ENCODE measurements at places on chromosomes 6 and 20.

DNA sequence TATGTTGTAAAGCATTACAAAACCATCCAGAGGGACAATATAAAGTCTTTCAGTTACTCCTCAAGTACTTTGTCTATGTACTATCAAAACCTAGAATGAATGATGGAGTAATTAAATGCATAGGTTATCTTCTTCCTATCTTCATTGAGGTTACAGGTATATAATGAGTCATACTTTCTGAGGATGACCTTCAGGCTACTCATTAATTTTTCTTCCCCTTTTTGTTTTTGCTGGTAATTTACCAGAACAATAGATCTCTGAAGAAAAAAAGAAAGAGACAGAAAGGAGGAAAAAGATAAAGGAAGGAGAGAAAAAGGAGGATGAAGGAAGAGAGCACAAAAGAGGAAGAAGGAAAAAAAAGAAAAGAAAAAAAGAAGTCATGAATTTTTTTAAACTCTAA is 398.4 kb downstream of the TBC1D32 start:
- no peak for DNase-seq

DNA sequence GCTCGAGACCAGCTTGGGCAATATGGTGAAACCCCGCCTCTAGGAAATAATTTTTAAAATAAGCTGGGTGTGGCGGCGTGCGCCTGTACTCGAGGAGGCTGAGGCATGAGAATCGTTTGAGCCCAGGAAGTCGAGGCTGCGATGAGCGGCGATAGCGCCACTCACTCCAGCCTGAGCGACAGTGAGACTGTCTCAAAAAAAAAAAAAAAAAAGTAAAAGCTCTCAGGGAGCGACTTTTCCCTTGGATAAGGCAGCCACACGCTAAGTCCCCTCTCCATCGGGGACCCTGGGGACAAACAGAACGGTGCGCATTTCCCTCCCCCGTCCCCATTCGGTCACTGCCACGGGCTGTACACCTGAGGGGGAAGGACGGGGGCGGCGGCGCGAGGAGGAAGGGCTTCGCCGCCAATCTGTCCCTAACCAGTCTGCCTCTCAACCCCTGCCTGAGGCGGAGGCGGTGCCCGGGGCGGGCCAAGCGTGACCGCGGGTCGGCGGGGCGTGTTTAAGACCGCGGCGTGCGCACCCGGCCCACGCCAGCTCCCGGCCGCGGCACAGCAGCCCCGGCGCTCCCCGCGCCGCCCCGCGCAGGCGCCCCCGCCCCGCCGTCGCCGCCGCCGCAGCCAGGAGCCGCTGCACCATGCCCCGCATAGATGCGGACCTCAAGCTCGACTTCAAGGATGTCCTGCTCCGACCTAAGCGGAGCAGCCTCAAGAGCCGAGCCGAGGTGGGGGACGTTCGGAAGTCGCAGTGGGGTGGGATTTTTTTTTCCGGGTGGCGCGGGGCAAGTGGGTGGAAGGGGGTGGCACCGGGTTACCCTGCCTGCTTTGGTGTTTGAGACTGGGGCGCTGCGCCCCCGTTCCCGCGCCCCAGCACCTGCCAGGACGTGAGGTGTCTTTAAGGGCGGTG is at the start of gene GMPR:
TSS of gene GMPR (plus strand) at position 531 of the 906 bp plus-strand sequence. CDS start at position 638, 107 bp downstream.
- DNase-seq = peak; percentile 73

- DNase-seq = no peak
Measured at GRCh38 chr6:97427648-97428047, 144.6 kb upstream of the MMS22L start.

- DNase-seq = no peak
Measured at GRCh38 chr6:87110636-87111035, 15.7 kb upstream of the CGA start.

- no peak for DNase-seq
Measured at GRCh38 chr20:52937591-52938100, 34.5 kb upstream of the TSHZ2 start.

DNA sequence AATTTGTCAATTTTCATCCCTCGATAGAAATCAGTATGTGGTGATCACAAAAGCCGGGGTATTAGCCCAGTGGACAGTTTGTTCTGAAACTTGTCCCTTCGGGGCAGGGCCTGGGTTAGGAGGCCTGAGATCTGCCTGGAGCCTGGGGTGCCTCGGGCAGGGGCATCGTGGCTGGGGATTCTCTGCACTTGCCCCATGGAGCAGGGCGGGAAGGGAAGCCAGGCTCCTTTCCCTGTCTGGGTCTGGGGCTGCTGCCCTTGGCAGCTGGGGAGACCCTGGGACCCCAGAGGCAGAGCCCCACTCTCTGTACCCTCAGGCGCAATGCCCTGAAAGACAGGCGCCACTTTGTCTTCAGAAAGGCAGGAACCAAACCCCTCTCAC is 27.4 kb downstream of the NTSR1 start:
- no peak for DNase-seq

DNA sequence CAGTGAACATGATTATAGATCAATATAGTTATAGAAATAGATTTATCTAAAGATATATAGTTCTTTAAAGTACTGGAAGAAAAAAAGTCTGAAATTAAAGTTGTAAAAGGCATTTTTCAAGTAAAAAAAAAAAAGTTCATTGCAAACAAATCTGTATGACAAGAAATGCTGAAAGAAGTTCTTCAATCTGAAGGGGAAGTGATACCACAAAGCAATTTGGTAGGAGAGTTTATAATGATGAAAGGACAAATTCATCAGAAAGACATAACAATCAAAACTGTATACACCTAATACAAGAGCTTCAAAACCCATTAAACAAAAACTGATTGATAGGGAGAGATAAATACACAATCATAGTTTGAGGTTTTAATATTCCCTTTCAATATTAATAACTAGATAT is 14.1 kb downstream of the HUS1B start:
- DNase-seq = no peak

DNA sequence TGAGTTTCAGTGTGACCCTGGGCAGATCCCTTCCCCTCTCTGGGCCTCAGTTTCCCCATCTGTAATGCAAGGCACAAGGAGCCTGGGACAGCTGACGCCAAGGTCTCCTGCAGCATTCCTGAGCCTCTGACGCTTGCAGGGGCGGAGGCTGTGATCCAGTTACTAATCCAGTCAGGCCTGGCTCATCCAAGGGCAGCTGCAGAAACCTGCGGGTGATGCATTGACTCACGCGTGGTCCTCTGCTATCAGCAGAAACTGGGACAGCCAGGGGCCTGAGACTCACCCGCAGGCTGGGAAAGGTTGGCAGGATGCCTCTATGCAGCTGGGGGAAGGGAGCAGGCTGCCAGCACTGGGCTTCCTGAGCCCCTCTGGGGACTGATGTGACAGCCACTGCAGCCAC is 65.0 kb upstream of the SIRPA start:
- no peak for DNase-seq

DNA sequence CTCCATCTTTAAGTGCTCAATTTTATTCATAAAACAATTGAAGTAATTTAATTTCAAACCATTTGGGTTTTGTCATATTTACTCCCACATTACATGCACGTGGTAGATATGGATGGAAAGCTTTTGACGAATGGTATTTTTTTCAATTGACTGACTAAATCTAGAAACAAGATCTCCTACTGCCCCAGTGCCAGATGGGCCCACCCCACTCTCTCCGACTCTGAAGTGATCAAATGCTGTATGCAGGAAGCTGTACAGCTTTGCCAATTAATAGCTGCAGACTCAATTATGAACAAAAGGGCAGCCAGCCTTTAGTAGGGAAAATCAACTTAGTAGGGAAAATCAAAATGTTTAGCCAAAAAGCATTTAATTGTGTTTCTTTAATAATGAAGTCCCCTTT is 46.2 kb downstream of the PACRG start:
- DNase-seq = no peak

DNA sequence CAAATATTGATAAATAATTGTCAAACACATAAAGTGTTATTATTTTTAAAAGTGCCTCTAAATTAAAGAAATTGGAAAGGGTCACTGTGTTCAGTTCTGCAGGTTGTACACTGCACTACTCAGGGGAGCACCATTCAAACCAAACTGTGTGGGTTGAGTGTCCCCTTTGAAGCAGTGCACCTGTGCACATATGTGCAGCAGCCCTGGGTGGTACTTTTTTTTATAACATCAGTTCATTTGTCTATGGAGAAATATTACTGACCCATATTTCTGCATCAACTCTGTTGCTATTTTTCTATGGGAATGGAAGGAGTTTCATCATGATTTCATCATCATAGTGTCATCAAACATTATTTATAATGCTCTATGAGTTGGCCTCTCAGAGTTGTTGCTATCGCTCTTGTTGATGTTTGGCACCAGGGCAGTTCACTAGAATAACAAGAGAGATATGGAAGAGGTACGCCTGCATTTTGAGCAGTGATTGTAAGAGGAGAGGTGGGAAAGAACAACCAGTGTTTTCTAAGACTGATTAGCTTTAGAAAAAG is 457.6 kb downstream of the TFAP2A start:
- no peak for DNase-seq

- no peak for DNase-seq
Measured at GRCh38 chr6:130229645-130230044, 6.9 kb upstream of the SAMD3 start.

DNA sequence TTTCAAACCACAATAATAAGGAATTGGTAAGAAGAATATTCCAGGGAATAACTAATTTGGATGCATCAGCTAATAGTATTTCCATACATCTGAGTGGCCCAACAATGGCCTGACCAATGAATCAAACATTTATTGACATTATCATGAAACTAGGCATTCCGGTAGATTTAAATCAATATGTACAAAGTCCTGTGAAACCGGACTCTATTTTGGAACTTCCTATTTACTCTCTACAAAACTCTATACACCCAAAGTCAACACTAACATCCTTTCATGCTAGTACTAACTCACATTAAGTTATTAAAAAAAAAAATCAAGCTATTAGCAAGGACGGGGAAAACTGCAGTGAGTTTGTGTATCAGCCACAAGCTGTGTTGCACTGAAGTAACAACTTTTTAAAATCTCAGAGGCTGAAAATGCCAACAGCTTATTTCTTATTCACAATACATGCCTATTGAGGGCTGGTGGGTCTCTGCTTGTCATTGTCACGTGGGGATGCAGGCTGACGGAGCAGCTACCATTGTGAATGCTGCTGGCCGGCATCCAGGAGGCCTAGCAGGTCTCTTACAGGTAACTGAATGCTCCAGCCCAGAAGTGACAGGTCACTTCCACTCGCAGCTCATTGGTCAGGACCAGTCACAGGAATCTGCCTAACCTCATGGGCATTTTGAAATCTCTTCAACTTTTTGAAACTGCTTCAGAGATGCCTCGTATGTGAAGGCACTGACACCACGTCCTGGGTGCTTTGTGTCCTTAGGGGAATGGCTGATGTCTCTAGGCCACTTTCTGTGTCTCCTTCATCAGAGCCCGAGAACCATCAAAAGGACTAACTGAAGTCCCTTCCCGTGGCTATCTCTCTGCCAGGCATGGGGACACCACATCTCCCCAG is 76.3 kb downstream of the SLC22A23 start:
- no peak for DNase-seq

GRCh38 chr6:146550911-146551310 is 7.3 kb downstream of the RAB32 start:
- no peak for DNase-seq

DNA sequence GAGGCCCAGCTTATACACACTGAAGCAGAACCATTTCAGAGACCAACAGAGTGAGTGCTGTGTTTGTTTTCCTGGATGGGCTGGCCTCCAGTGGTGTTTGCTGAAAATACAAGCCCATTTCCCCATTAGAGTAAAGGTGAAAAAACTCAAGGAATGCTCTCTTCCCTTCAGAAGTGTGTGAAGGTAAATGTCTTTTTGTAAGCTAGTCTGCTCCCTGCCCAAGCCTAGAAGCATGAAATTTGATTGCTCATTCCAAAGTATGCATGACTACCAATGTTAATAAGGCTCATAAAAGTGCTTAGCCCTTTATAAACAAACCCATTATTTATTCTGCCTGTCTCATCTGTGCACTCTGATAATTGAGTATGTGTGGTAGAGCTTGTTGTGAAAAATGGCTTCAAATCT is 59.1 kb downstream of the ADGRF1 start:
- no peak for DNase-seq

DNA sequence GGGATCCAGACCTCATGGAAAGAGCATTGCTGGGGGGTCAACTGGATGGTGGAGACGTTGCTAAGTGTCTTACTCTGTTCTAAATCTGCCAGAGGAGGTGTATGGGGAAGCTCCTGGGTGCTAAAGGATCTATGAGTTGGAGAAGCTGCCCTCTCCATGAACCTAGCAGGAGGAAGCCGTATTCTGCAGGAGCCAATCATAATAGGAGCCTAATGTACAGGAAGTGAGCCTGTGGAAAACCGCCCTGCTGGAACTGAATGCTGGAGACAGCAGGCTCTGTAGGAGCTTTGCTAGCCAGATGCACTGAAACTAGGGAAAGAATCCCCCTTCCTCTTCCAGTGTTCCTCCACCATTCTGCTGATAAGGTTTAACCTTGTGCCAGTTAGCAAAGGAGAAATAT is 10.9 kb downstream of the CASP8AP2 start:
- no peak for DNase-seq

- no peak for DNase-seq
Measured at GRCh38 chr20:18465536-18466200, 1.2 kb downstream of the DZANK1 start.

- peak; percentile 29 for DNase-seq
Measured at GRCh38 chr6:127907960-127908640, 7.2 kb upstream of the THEMIS start.

DNA sequence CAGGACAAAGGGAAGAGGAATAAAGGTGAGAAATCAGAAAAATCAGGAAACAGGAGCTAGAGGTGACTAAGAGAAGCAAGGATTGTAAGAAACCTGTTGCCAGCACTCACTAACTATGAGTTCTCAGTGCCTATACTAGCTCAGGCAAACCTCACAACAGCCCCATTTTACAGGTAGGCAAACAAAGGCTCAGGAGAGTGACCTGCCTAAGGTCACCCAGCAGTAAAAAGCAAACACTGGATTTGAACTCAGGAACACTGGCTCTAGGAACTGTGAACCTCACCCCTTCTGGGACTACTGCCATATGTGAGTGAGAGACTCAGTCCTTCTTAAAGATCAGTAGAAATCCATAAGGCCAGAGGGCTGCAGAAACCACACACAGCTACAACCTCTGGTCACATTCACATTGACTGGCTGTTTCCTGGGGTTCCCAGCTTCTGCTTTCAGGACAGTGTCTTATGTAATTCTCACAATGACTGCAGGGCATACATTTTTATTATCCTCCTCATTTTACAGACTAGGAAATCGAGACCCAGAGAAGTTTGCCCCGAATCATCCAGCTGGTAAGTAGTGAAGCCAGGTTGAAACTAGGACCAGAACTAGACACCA is 80.7 kb upstream of the MAFB start:
- DNase-seq = no peak

DNA sequence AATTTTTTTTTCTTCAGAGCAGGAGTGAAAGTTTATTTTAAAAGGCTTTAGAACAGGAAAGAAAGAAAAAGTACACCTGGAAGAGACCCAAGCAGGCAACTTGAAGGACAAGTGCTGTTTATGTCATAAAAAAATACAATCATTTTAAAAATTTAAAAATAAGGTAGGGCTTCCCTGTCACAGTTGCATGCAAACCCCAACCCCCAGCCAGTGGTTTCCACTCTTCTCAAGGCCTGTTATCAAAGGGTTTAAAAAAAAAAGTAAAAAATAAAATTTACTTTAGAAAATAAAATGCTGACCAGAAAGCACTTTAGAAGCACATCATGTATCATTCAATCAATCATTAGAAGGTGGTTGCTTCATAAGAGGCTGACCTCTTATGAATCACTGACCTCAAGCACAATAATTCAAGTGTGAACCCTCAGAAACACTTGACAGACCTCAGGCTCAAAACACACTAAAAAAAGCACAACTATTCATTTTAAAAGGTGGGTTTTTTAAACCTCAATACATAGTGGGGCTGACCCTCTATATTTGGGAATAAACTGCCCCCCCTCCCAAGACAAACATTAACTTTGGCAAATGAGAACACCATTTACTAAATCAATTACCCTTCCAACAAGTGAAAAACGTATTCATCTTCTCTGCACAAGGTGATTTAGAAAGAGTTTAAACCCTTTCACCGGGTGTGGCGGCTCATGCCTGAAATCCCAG is 15.6 kb downstream of the ILRUN start:
- DNase-seq = no peak

All from CD4-positive, alpha-beta T cell treated with Interleukin-6 for 4 hours (primary cell).